A673 (cell line): ENCODE measurements at places on chromosomes 13 and 19. TPM values are rescaled to one million over a fixed set of nuclear protein-coding genes. Genes with fewer than 3 reads are reported as not detected.
A peak's percentile ranks its signal among the peaks of the same experiment; 100 is the strongest.

Gene PCDH8
- total RNA-seq = 4.3 and 4.8 TPM in 2 replicates

Gene FCER2
- total RNA-seq = not detected in 2 replicates

Gene DDX49
- 61.1 and 68.8 TPM in 2 replicates for total RNA-seq

Gene PTPRS
- total RNA-seq = 215 and 240 TPM in 2 replicates

DNA sequence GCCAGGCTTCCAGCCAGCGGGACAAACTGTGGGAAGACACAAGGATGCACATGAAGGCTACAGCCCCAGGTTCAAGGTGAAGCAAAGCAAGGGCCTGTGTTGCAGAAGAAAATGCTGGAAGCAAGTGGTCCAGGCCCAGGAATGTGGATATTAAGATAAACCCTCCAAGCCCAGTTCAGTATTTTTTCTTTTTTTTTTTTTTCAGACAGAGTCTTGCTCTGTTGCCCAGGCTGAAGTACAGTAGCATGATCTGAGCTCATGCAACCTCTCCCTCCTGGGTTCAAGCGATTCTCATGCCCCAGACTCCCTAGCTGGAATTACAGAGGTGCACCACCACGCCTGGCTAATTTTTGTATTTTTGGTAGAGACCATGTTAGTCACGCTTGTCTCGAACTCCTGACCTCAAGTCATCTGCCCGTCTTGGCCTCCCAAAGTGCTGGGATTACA lies 4.4 kb downstream of the PRDX2 start:
- no peak for DNase-seq

DNA sequence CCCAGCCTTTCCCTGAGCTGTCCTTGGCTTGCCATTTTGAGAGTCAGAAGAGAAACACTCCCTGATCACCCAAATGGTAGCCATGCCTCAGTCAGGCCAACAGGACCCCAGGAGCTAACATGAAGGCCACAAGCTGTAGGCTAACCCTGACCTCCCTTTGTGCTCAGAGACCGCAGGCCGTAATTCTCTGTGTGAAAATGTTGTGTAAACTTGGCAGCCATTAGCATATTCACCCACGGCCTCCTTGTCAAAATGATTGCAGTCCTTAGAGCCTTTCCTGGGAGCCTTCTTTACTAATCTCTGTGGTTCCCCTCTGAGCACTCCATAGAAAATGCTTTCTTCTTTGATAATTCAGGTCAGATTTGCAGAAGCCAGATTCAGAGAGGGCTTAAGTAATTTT lies 418.9 kb downstream of the COG6 start:
- DNase-seq = peak; percentile 51

GRCh38 chr19:29524201-29524911 lies 1.4 kb upstream of the VSTM2B start:
- no peak for DNase-seq

GRCh38 chr13:93899981-93900380 lies 579.5 kb downstream of the DCT start:
- DNase-seq = no peak

- DNase-seq = no peak
Observed at GRCh38 chr13:105368781-105369180, 1166.7 kb downstream of the EFNB2 start.

DNA sequence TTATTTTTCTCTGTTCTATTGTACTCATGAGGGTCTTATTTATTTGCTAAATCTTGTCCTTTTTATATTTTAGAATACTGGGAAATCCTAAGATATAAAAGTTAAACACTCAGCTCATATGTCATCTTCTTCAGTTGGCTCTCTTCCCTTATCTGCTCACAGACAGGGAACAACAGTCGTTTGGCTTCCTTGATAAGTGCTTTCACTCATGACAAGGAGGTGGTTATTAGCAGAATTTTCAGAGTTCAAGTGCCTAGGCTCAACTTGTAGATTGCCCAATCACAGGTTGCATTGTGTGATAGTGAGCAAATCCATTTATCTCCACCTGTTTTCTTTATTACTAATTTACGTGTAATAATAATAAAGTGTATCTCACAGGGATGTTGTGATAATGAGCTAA lies 620.3 kb upstream of the PCDH20 start:
- DNase-seq = no peak

- no peak for DNase-seq
Observed at GRCh38 chr13:44854313-44855060, 134.8 kb downstream of the NUFIP1 start.

- no peak for DNase-seq
Observed at GRCh38 chr19:37991176-37991835, 84.3 kb downstream of the SIPA1L3 start.

DNA sequence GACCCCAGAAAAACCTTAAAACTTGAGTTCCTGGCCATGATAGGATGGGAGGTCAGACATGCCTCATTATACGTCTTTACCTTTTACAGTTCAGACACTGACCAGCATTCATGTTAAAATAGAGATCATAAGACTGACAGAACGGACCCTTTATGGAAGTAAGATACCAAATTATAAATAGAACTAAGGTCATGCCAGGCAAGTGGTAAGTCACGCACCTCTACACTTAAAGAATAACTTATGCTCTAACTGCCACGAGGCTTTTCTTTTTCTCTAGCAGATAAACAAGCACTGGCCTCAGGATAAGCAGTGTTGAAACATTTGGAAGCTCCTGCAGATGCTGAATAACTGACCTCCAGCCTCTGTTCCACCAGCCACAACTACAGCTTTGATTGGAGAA lies 28.4 kb downstream of the GPR42 start:
- DNase-seq = no peak
